ENCODE measurements at places on chromosomes 16 and 17.
A peak's percentile ranks its signal among the peaks of the same experiment; 100 is the strongest.

- H3K4me3 ChIP-seq = no peak overlapping the region
- H3K4me1 ChIP-seq = peaks cover 9% of the 10 kb centered on the region
- no peak for DNase-seq
- H3K27ac ChIP-seq = no peak overlapping the region
Measured at GRCh38 chr17:38327936-38328335, 15.8 kb downstream of the GPR179 start.

- no peaks in the 10 kb centered on the region for H3K4me1 ChIP-seq
- DNase-seq = no peak
- H3K4me3 ChIP-seq = no peak overlapping the region
- H3K27me3 ChIP-seq = peaks cover 2% of the 10 kb centered on the region
- H3K36me3 ChIP-seq = no peaks in the 10 kb centered on the region
Measured at GRCh38 chr16:29770250-29770929, 7.7 kb upstream of the ZG16 start.

- DNase-seq = no peak
- no peak overlapping the region for H3K27ac ChIP-seq
- H3K4me3 ChIP-seq = no peak overlapping the region
- no peaks in the 10 kb centered on the region for H3K27me3 ChIP-seq
Measured at GRCh38 chr17:80629298-80630028, 84.8 kb downstream of the RPTOR start.

DNA sequence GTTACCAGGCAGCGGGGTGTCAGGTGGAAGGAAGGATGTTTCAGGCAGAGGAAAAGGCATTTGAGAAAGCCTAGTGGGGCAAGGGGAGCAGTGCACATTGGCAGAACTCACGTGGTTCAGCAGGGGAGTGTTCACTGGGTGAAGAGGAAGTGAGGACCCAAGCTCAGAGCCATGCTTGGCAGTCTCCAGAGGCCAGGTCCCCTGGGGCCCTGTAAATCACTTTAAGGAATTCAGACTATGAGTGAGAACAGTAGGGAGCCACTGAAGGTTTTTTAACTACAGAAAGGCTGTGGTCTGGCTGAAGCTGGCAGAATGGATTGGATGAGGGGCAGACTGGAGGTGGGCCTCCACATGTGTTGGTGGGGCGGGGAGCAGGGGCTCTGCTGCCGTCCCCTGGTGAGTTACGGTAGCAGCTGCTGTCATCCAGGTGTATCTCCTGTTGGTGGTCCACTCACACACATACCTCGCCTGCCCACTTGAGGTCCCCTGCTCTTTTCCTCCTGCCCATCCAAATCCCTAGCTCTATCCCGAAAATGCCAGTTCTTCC lies 5.1 kb downstream of the CLEC16A start:
- H3K27ac ChIP-seq = no peak overlapping the region
- no peaks in the 10 kb centered on the region for H3K27me3 ChIP-seq
- peaks cover 6% of the 10 kb centered on the region for H3K4me1 ChIP-seq
- H3K36me3 ChIP-seq = no peaks in the 10 kb centered on the region

DNA sequence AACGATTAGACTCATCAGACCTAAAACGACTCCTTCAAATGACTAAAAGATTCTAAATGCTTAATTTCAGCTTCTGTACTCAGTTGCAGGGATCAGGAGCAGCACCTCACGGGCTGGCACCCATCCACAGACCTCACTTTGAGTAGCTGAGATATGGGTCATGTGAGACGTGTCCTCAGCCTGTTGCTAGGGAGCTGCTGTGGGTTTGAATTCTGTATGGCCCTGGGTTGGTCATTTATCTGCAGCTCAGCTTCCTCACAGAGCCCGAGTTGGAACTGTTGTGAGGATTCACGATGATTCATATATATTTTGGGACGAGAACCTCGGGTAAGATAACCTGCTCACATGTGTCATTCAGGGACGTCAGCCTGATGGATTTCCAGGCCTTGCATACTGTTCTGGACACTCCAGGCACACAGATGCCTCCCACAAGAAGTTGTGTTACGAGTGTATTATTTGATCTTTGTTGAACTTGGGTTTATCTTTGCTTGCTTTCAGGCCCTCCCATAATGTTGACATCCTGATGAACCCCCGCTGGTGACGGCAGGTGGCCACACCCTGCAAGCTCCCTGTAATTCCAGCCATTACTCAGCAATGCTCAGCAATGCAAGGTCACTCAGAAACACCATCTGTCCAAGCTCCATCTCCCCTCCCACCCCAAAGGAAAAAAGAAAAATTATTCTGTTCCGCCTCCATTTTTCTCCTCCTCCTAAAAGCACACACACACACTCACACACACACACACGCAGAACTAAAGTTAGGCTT lies 137.6 kb downstream of the RBFOX3 start:
- no peaks in the 10 kb centered on the region for H3K27me3 ChIP-seq
- H3K27ac ChIP-seq = no peak overlapping the region
- H3K4me3 ChIP-seq = no peak overlapping the region
- no peaks in the 10 kb centered on the region for H3K4me1 ChIP-seq

GRCh38 chr17:27457731-27458523 lies 1.7 kb downstream of the KSR1 start:
- peak; percentile 33 for DNase-seq
- peaks cover 19% of the 10 kb centered on the region for H3K27me3 ChIP-seq
- H3K4me1 ChIP-seq = peaks cover 11% of the 10 kb centered on the region
- no peak overlapping the region for H3K27ac ChIP-seq
- H3K4me3 ChIP-seq = peak overlapping the region; percentile 15

GRCh38 chr17:80586846-80587228 lies 42.2 kb downstream of the RPTOR start:
- no peak for DNase-seq
- H3K36me3 ChIP-seq = peaks cover 3% of the 10 kb centered on the region
- no peak overlapping the region for H3K27ac ChIP-seq
- no peak overlapping the region for H3K4me3 ChIP-seq

- no peak for DNase-seq
- peaks cover 16% of the 10 kb centered on the region for H3K27me3 ChIP-seq
- no peaks in the 10 kb centered on the region for H3K4me1 ChIP-seq
- H3K27ac ChIP-seq = peak overlapping the region; percentile 28
- H3K36me3 ChIP-seq = peaks cover 40% of the 10 kb centered on the region
Measured at GRCh38 chr17:44924107-44924544, 8.8 kb upstream of the GFAP start.

DNA sequence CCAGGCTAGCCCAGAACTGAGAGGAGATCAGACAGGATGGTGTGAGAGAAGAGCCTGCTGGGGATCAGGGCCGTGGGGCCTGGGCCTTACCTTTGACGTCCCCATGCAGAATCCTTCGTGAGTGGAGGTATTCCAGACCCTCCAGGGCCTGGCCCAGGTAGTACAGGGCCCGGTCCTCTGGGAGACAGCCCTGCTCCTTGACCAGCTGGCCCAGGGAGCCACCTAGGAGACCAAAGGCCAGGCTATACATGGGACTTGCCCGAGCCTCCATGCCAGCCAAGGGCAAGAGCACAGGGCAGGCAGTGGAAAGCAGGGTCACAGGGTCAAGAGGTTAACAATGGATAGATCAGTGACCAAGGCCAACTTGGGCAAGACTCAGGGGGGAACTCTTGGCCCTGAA lies 12.1 kb upstream of the SPATA32 start:
- peaks cover 26% of the 10 kb centered on the region for H3K36me3 ChIP-seq
- H3K4me3 ChIP-seq = no peak overlapping the region
- no peaks in the 10 kb centered on the region for H3K4me1 ChIP-seq
- no peak overlapping the region for H3K27ac ChIP-seq
- H3K27me3 ChIP-seq = no peaks in the 10 kb centered on the region
- no peak for DNase-seq

DNA sequence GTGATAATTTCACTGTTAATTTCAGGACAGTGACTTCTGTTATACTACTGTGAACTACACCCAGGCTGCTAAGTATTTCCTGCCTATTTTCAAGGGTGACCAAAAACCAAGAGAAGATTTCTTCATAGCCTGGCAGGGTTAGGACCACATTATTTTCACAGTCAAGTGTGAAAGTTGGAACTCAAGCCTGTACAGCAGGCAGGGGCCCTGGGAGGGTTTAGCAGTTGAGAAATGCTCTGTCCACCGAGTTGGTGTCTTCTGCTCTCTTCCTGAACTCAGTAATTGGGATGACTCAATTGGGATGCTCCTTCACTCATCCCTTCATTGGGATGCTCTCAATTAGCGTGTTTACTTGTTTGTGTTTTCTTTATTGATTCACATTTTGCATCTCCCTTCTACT lies 347.3 kb upstream of the CDH11 start:
- H3K27ac ChIP-seq = no peak overlapping the region
- no peaks in the 10 kb centered on the region for H3K36me3 ChIP-seq
- no peak overlapping the region for H3K4me3 ChIP-seq
- DNase-seq = no peak
- no peaks in the 10 kb centered on the region for H3K27me3 ChIP-seq

DNA sequence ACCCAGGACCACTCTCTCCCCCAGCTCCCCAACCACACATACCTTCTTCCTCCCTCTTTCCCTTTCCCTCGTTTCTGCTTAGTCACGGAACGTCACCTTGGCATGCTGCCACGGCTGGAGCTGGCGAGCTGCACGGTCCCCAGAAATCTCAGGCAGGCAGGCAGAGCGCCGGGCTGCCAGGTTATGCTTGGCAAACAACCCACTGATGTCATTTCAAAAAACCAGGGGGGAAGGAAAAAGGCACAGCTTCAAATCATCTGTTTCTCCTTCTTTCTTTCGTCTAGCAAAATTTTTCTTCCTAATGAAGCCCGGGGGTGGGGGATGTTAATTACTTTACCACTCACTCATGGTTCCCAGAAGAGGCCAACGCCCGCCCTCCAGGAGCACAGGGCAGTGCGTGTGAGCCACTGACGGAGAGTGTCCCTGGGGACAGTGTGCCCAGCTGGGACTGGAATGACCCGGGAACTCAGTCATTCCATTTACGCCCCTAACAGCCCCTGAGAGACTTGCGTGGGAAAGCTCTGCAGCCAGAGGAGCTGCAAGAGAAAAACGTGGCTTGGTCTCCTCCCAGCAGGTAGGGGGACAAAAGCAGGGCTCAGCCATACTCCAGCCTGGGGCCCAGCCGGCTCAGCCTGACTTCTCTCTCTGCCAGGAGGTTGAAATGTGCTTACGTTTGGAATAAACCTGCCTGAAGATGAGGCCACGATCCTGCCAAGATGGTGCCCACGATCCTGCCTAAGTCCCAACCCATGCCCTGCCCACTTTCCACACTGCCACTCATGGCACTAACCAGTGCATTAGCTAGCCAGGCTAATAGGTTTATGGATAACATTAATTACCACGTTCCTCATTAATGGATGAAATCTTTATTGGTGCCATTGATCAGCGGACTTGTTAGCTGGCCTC lies 198.9 kb downstream of the ZFHX3 start:
- H3K36me3 ChIP-seq = no peaks in the 10 kb centered on the region
- H3K27me3 ChIP-seq = no peaks in the 10 kb centered on the region
- H3K27ac ChIP-seq = no peak overlapping the region

GRCh38 chr16:5321930-5322329 lies 224.3 kb upstream of the EEF2KMT start:
- no peak for DNase-seq
- H3K36me3 ChIP-seq = no peaks in the 10 kb centered on the region
- H3K4me1 ChIP-seq = peaks cover 6% of the 10 kb centered on the region
- no peak overlapping the region for H3K4me3 ChIP-seq
- H3K27me3 ChIP-seq = no peaks in the 10 kb centered on the region
- H3K27ac ChIP-seq = no peak overlapping the region

- H3K27ac ChIP-seq = no peak overlapping the region
- DNase-seq = no peak
- H3K36me3 ChIP-seq = no peaks in the 10 kb centered on the region
- peaks cover 3% of the 10 kb centered on the region for H3K4me1 ChIP-seq
- H3K4me3 ChIP-seq = no peak overlapping the region
- H3K27me3 ChIP-seq = no peaks in the 10 kb centered on the region
Measured at GRCh38 chr16:22782314-22782713, 31.6 kb upstream of the HS3ST2 start.

DNA sequence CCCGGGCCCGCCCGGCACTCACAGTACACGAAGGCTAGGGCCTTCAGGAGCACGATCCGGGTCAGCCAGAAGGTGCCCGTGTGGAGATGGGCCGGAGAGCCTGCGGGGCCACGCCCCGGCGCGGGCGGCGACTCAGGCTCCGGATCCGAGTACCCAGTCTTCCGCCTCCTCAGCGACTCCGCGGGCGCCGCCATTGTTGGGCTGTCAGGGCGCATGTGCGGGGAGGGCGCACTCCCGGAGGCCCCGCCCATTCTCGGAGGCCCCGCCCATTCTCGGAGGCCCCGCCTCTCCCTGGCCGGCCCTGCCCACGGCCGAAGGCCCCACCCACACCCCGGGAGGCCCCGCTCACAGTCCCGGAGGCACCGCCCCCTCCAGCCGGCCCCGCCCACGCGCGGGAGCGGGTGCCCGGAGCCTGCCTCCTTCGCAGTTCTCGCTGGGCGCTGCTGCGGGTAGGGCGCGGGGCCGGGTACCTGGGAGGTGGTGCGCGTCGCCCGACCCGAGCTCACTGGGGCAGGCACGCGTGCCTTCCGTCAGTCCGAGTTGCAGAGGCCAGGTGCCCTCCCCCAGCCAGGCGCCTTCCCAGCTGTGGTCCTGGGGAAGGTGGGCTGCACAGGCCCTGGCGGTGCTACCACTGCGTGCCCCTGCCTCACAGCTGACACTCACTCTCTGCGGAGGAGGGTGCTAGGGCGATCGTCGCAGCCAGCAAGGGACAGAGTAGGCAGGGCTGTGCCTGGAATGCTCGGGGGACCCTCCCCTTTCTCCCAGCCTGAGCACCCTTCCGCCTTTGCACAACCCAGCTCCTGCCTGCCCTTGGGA lies at the start of gene LMF1:
Gene LMF1, minus strand, starts transcription at position 219 of the 816 bp plus-strand sequence. Its CDS starts 4 bp downstream, at position 215.
- no peaks in the 10 kb centered on the region for H3K27me3 ChIP-seq
- H3K4me3 ChIP-seq = peak within 1 kb of the TSS; percentile 73
- H3K27ac ChIP-seq = peak within 1 kb of the TSS; percentile 64
- DNase-seq = peak; percentile 89

GRCh38 chr17:78252701-78253635 lies 21.5 kb downstream of the TMEM235 start:
- no peaks in the 10 kb centered on the region for H3K36me3 ChIP-seq
- H3K4me1 ChIP-seq = peaks cover 30% of the 10 kb centered on the region
- no peak overlapping the region for H3K27ac ChIP-seq
- no peak for DNase-seq
- H3K27me3 ChIP-seq = no peaks in the 10 kb centered on the region

GRCh38 chr16:78684030-78684611 lies 584.7 kb downstream of the WWOX start:
- no peaks in the 10 kb centered on the region for H3K4me1 ChIP-seq
- H3K4me3 ChIP-seq = no peak overlapping the region
- no peak overlapping the region for H3K27ac ChIP-seq
- no peaks in the 10 kb centered on the region for H3K27me3 ChIP-seq
- no peak for DNase-seq
- no peaks in the 10 kb centered on the region for H3K36me3 ChIP-seq
